Left lung (tissue), 14 donors: ENCODE measurements at places on chromosomes 11 and 22. TPM values are rescaled to one million over a fixed set of nuclear protein-coding genes. Genes with fewer than 3 reads are reported as not detected.

DNA sequence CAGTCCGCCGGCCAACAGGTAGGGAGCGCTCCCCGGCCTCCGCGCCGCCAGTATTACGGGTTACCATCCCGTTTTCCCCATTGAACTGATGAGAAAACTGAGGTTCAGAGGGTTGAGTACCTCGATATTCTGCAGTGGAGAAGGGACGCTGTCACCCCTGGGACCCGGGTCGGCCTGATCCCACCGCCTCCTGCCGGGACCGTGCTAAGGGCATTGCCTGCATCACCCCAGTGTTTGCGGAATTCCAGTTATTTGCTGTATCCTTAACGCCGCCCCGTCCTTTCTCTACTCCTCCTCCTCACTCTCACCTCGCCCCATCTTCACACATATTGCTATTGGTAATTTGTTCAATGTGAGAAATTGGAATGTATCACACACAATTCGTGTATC, 370 bp upstream of the A4GALT start:
- no peaks in the 10 kb centered on the region for H3K36me3 ChIP-seq
- peaks cover 41% of the 10 kb centered on the region for H3K4me1 ChIP-seq
- no peak for DNase-seq

- no peaks in the 10 kb centered on the region for H3K27me3 ChIP-seq
- H3K27ac ChIP-seq, result no peak overlapping the region
- DNase-seq, result no peak
- no peaks in the 10 kb centered on the region for H3K36me3 ChIP-seq
These were observed 11.3 kb upstream of the ACER3 start for GRCh38 chr11:76849376-76849775.

- DNase-seq, result no peak
- H3K36me3 ChIP-seq, result no peaks in the 10 kb centered on the region
- no peak overlapping the region for H3K4me3 ChIP-seq
These were observed 5.9 kb downstream of the ABTB2 start for GRCh38 chr11:34351687-34352469.

- H3K36me3 ChIP-seq, result no peaks in the 10 kb centered on the region
- peak overlapping the region; percentile 46 for H3K27ac ChIP-seq
- H3K4me1 ChIP-seq, result peaks cover 38% of the 10 kb centered on the region
- no peak for DNase-seq
These were observed 3.2 kb upstream of the TRIM34 start for GRCh38 chr11:5621580-5621979.

GRCh38 chr11:2348986-2349385, 28.1 kb upstream of the CD81 start:
- H3K36me3 ChIP-seq, result no peaks in the 10 kb centered on the region
- H3K4me3 ChIP-seq, result no peak overlapping the region
- H3K4me1 ChIP-seq, result no peaks in the 10 kb centered on the region
- H3K27ac ChIP-seq, result no peak overlapping the region
- no peaks in the 10 kb centered on the region for H3K27me3 ChIP-seq

DNA sequence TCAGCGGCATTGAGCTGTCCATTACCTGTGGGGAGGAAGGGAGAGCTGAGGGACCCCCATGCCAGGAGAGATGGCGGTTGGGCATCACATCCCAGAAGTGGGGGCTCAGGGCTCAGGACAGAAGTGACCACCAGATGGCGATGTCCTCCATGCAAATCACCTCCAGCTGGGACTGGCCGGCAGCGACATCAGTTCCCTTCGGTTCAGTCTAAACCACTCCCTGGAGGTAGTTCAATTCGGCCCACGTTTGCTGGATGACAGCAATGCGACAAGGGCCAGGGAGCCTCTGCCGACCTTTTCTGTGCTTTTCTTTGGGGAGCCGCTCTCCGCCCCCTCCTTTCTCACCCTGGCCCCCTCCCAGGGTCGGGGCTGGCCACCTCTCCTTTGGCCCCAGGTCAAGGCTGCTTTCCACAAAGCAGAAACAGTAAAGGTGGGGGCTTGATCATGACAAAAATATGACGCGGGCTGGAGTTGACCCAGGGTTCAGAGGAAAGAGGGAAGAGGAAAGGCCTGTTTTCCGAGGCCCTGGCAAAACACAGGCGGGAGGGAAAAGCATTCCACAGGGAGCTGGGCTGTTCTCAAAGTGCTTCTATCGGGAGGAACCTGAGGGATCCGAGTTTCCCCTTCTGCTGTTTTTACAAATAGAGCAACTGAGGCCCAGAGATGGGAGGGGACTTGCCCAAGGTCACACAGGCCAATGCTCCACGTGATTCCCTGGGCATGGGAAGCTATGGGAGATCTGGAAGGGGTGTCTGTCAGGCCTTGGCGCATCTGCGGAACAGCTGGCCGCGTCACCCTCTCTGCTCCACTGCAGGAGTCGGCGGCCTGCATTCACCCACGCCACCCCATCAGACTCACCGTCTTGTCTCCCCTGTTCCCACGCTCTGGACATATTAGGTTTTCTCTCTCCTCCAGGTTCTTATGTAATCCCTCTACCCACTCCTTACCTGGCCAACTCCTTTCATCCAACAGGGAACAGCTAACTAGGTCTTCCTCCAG, 54.7 kb downstream of the FBXO7 start:
- H3K4me3 ChIP-seq, result no peak overlapping the region
- H3K27me3 ChIP-seq, result no peaks in the 10 kb centered on the region
- H3K27ac ChIP-seq, result peak overlapping the region; percentile 17
- peak; percentile 87 for DNase-seq
- no peaks in the 10 kb centered on the region for H3K36me3 ChIP-seq
- peaks cover 35% of the 10 kb centered on the region for H3K4me1 ChIP-seq

DNA sequence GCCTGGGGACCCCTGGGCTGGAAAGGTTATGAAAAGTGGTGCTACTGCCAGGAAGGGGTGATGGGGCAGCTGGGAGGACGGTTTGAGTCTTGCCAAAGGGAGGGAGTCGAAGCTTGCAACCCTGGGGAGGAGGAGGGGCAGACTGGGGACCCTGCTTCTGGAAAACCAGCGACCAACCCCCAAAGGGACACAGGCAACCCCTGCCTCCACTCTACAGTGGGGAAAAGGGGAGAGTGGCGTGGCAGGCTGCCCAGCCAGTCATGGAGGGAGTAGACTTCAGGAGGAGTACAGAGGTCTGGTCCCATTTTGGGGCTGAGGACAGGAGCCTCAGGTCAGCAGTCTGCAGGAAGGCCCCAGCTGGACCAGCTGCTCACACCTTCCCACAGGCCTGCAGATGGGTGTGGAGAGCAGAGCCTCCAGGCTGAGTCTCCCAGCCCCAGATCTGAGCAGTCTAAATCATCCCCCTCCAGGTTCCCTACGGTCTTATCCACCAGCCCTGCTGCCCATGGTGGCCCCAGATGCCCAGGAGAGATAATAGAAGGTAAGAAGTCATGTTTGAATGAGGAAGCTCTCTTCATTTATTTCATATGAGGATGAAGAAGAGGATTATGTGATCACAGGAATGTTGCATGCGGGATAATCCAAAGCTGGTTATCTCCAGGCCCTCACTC, 3.3 kb downstream of the DDT start:
- DNase-seq, result no peak
- H3K27ac ChIP-seq, result no peak overlapping the region
- no peaks in the 10 kb centered on the region for H3K36me3 ChIP-seq
- H3K4me3 ChIP-seq, result no peak overlapping the region
- peaks cover 11% of the 10 kb centered on the region for H3K4me1 ChIP-seq

DNA sequence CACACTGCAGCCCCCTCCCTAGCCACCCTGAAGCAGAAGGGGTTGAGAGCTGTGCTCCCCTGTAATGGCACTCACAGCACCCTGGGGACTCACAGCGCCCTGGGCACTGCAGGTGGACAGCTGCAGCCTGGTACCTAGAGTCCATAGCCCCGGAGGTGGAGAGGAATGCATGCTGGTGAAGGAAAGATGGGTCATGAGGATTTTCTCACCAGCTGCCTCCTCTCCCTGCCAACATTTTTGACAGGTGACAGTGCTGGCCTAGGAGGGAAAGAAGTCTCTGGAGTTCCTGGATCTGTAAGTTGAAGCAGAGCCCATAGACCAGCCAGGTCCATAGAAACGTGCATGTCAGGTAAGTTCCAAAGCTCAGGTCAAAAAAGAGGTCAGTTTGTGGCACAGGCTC, 330.5 kb downstream of the TENM4 start:
- H3K36me3 ChIP-seq, result no peaks in the 10 kb centered on the region
- no peak overlapping the region for H3K27ac ChIP-seq
- H3K4me1 ChIP-seq, result no peaks in the 10 kb centered on the region
- no peaks in the 10 kb centered on the region for H3K27me3 ChIP-seq
- no peak for DNase-seq

DNA sequence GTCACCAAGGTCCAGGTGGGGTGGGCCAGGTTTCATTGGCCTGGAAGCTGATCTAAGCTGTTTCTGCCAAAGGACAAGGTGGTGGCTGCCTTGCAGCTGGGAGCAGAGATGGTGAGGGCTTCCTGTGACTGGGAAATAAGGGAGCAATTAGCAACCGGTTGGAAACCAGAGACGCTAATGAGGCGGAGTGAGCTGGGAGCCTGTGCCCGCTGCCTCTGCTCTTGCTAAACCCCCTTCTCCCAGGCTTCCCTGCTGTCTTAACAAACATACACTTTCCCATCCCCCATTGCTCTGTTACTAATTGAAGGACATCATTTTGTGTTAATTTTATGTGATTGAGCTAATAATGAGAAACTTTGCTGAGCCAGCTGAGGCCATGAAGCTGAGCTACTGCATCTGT, 121.8 kb downstream of the INSC start:
- no peaks in the 10 kb centered on the region for H3K4me1 ChIP-seq
- H3K4me3 ChIP-seq, result no peak overlapping the region
- no peaks in the 10 kb centered on the region for H3K36me3 ChIP-seq
- H3K27me3 ChIP-seq, result no peaks in the 10 kb centered on the region
- DNase-seq, result no peak

DNA sequence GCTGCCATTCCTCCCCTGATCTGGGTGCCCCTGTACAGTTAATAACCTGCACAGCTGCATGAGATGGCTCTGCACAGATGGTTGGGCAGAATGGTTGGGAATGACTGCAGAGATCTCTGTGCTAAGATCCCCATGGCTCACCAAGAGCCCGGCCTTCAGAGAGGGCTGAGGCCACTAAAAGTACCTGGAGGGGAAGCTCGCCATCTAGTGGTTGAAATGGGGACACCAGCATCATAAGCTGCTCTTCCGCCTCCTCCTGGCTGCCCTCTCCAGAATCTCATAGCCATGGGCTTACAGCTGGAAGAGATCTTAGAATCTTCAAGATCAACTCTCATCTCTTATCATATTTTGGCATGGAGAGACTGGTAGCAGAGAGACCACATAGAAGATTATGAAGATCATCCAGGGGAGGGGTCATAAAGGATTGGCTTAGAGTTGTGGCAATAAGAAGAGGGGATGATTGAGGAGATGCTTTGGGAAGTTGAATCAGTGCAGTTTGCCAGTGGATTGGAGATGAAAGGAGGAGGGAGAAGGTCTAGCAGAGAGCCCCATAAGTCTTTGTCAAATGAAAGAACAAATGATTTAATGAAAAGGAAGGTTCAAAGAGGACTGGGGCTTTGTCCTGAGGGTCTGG, 22.0 kb upstream of the TLCD5 start:
- H3K4me3 ChIP-seq, result no peak overlapping the region
- H3K27ac ChIP-seq, result no peak overlapping the region

DNA sequence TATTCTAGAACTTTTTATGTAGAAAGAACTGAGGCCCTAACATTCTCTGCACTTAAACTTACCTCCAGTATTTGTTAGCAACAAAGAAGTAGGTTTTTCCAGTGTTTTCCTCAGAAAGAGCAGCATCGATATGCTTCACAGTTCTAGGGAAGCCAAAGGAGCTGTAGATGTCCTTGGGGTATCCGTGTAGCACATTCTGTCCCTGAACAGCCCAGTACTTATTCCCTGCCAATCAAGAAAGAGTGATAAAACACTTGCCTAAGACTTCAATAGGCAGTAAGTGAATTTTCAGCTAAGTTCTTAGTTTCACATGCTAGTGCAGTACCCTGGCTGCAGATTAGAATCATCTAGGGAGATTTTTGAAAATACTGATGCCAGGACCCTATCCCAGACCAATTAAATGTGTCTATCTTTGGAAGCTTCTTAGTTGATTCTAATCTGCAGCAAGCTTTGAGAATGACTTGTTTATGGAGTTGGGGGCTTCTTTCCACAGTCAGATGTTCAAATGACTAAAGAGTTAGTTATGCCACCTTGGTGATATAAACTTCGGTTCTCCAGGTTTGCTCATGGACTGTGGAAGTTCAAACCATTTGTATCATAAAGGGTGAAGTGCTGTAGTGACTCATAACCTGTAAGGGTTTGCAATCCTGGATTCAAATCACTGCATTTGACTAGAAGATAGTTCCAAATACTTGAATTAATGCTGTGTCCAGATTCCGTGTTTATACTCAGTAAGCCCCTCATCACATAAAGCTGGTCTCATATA, 6.5 kb downstream of the MMP1 start:
- no peaks in the 10 kb centered on the region for H3K4me1 ChIP-seq
- H3K27me3 ChIP-seq, result no peaks in the 10 kb centered on the region
- no peak overlapping the region for H3K27ac ChIP-seq
- H3K4me3 ChIP-seq, result no peak overlapping the region
- no peak for DNase-seq

DNA sequence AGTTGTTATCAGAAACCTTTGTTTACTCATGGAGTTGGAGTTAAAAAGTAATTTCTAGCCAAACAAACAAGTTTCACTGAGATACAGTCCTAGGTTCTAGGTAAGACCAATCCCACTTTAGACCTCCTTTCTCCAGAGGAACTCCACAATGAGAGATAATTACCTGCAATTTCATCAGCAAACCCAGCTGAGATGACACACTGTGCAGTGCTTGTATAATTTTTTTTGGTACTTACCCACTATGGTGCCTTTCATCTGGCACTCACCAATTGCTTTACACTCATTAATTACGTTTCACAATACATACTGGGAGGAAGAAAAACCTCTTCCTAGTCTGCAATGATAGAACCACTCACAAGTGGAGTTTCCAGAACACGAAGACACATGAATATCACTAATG, 1.8 kb upstream of the MUC15 start:
- H3K4me3 ChIP-seq, result no peak overlapping the region
- no peak for DNase-seq
- no peaks in the 10 kb centered on the region for H3K27me3 ChIP-seq
- H3K27ac ChIP-seq, result no peak overlapping the region

DNA sequence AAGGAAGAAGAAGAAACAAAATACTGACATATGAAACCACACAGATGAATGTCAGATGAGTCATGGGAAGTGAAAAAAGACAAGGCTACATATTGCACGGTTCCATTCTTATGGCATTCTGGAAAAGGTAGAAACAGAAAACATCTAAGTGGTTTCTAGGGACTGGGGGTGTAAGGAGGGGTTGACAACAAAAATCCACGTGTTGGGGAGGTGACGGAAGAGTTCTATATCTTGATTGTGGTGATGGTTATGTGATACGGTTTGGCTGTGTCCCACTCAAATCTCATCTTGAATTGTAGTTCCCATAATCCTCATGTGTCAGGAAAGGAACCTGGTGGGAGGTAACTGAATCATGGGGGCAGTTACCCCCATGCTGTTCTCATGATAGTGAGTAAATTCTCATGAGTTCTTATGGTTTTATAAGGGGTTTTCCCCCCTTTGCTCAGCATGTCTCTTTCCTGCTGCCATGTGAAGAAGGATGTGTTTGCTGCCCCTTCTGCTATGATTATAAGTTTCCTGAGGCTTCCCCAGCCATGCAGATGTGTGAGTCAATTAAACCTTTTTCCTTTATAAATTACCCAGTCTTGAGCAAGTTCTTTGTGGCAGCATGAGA, 6.4 kb upstream of the ARFGAP3 start:
- H3K4me3 ChIP-seq, result no peak overlapping the region
- no peaks in the 10 kb centered on the region for H3K36me3 ChIP-seq
- no peaks in the 10 kb centered on the region for H3K27me3 ChIP-seq
- no peak for DNase-seq
- H3K4me1 ChIP-seq, result no peaks in the 10 kb centered on the region
- H3K27ac ChIP-seq, result no peak overlapping the region

RPLP2 gene
- 1,620 TPM for total RNA-seq

OOSP4A gene
- not detected for total RNA-seq
